Mammary epithelial cell (primary cell): ENCODE measurements at places on chromosomes 4 and X. TPM values are rescaled to one million over a fixed set of nuclear protein-coding genes. Genes with fewer than 3 reads are reported as not detected.
A peak's percentile ranks its signal among the peaks of the same experiment; 100 is the strongest.

DNA sequence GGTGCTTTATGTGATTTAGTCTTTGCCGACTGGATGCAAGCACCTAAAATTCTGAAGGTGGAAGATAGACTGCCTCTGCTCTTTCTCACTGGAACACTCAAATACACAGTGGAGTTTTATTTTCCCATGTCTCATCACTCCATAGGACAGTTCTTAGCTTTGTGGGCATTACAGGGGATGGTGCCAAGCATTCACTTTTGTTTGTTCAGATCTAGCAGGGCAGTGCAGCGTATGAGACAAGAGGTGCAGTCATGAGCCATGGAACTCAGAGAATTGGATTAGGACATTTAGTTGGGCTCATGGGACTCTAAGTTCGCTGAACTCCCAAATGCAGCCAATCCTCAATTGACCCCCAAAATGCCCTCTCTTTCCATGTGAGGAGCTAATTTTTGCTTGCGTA lies 1136.9 kb upstream of the PRKX start:
- no peak for DNase-seq

DNA sequence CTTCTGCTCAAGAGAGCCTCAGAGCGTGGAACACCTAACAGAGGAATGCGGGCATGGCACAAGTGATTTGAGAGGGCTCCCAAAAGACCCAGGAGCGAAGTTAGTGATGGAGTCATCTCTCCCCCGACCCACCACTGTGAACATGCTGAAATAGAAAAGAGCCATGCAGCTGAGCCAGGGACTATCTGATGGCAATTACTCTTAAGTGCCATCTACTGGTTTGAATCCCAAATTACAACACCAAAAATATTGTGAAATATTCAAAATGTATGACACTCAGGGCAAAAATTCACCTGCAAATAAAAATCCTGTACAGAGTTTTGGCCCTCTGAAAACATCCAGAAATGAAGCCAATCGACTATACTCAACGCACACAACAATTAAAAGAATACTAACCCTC lies 2038.9 kb upstream of the ADGRL3 start:
- DNase-seq = no peak

- peak; percentile 54 for DNase-seq
Measured at GRCh38 chr4:184503869-184504300, 29.5 kb upstream of the IRF2 start.

DNA sequence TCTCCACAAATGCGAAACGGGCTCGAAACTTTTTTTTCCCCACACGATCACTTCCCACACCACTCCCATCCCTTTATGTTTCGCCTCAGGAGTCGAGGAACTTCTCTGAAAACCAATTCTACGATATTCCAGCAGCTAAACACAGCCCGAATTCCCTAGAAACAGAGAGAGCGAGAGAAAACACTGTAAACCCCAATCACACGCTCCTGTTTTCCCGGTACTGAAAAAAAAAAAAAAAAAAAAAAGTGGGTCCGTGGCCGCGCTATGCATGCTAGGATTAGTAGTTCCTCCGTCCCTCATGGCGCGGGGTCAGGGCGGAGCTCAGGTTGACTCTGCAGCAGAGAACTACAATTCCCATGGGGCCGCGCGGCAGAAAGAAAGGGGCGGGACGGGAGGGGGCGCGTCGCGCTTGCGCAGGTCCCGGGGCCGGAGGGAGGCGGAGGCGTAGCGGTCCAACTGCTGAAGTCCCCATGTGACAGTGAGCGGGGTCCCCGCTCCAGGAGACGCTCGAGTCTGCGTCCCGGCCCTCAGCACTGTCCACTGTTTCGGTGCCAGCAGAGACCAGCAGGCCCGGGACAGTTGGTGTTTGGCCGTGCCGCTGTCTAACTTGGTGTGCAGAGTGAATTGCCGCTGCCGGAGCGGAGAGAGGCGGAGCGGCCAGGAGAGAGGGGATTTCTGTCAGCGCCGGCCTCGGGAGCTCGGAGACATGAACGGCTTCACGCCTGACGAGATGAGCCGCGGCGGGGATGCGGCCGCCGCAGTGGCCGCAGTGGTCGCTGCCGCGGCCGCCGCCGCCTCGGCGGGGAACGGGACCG lies at the start of gene SAP30:
Gene SAP30, plus strand, starts transcription at position 478 of the 815 bp plus-strand sequence. Its CDS starts 229 bp downstream, at position 707.
- DNase-seq = peak; percentile 97

The VMA21 gene
- 19.6 TPM for polyA plus RNA-seq

DNA sequence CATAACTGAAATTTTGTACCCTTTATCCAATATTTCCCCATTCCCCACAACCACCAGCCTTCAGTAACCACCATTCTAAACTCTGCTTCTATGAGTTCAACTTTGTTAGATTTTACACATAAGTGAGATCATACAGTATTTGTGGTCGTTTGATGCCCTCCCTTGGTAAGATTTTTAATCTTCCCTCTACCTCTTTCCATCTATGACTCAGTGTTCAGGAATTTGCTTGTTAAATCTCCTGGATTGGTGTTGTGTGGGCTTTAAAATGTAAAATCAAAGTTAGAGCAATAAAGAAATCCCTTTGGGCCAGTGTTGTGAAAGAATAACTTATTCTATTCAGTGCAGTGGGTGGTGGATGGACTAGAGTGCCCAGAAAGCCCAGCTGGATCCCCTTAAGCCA lies 37.4 kb downstream of the SLC16A2 start:
- DNase-seq = peak; percentile 67

DNA sequence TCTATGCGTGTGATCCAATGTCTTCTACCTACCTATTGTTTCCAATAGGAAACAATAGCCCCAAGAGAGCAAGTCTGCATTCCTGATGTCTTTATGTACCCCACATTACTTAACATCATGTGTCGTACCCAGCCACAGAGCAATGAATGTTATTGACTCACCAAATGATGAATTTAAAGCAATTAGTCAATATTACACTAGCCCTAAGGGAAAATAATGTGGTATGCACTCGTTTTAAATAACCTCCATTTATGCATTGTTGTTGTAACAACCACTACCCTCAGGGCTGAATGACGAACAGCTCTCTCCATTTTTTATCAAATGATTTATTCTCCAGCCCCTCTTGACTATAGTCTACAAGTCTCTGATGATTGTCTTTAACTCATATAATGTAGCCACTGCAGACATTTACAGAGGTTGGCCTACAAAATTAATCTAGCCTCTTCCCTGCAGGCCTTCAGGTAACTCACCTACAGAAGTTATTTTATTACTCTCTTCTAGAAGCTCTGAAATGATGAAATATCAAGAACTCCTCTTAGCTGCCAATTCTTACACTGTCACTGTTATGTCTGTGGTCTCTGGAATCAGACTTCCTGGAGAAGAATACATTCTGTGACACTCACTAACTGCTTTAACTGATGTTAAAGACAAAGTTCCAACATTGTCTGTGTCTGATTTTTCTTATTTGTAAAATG lies 601.7 kb upstream of the GRIA3 start:
- peak; percentile 86 for DNase-seq

GRCh38 chrX:45322382-45322781 lies 121.7 kb upstream of the DIPK2B start:
- DNase-seq = peak; percentile 74

The SLITRK2 gene
- not detected for polyA plus RNA-seq

DNA sequence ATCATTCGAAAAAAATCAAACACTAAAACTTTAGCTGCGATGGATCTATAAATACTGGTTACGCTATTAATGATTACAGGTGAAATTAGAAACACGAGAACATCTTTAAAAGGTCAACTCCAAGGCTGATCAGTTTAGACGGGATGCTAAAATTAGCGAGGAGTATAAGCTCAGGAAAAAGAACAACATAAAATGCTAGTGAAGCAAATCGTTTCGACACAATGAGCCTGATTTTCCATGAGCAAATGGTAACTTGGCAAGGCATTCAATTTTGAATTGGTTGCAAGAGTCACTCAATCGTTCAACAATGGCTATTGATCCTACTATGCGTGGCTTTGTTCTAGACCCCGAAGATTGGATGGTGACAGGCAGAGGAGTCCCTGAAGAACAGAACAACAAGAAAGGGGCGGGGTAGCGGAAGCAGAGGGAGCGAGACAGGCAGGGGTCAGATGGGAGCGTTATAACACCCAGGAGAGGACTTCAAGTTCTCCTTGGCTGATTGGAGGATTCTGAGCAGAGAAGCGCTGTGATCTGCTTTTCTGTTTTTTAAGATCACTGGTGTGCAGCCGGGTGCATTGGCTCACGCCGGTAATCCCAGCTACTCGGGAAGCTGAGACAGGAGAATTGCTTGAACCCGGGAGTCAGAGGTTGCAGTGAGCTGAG lies 146.5 kb downstream of the RBM47 start:
- DNase-seq = no peak

The CCNG2 gene
- polyA plus RNA-seq = 24.2 TPM

- DNase-seq = no peak
Measured at GRCh38 chr4:76153356-76153755, 5.2 kb upstream of the NUP54 start.

The TCEANC gene
- 0.69 TPM for polyA plus RNA-seq

DNA sequence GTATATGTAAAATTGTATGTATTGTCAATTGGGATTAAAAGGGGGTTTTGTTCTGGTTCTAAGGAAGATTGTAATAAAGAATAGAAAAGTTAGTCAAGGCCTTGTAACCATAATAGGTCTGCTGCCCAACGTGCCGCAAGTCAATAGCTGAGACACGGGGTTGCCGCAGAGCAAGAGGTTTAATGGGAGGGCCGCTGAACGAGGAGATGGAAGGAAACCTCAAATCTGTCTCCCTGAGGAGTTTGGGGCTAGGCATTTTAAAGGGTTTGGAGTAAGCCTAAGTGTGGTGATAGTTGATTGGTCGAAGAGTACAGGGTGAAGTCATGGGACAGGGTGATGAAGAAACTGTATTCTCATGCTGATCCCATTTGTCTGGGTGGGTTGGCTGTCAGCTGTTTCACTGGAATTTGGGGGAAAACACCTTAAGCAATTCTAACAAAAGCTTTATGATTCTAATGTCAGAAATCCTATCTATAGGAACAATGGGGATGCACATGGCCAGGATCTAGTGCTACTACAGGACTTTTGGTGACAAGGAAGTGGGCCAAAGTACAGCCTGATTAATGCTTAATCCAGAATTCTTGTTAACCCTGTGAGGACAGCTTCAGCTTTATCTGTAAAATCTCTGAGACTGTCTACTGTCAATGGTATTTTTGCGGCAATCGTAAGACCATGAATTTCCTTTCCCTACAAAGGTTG lies 86.9 kb downstream of the RELL1 start:
- DNase-seq = no peak

DNA sequence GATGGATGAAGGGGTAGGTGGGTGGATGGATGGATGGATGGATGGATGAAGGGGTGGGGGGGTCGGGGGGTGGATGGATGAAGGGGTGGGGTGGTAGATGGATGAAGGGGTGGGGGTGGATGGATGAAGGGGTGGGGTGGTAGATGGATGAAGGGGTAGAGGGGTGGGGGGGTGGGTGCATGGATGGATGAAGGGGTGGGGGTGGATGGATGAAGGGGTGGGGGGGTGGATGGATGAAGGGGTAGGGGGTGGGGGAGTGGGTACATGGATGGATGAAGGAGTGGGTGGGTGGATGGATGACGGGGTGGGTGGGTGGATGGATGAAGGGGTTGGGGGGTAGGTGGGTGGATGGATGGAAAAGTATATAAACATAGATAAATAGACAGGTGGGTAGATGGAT lies 74.2 kb downstream of the PRKX start:
- no peak for DNase-seq

DNA sequence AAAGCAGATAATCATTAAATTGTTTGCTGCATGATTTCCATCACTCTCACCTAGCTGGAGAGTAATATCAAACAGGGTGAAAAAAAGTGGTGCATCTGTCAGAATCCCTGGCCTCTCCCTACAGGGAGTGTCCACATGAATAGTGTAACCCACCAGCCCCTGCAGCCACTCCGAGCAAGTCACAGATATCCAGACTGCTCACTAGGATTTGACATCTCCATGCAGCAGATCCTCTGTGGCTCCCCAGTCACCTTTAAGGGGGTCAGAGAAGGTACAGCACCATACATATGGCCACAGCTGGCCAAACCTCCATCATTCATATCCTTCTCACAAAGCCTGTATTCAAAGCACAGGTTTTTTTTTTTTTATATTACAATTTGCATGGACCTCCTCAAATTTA lies 536.3 kb downstream of the INPP4B start:
- no peak for DNase-seq

The HPSE gene
- polyA plus RNA-seq = 5.1 TPM

The TKTL1 gene
- polyA plus RNA-seq = not detected

The ATOH1 gene
- polyA plus RNA-seq = not detected
